ENCODE measurements at places on chromosomes 16 and 17. TPM values are rescaled to one million over a fixed set of nuclear protein-coding genes. Genes with fewer than 3 reads are reported as not detected.

DNA sequence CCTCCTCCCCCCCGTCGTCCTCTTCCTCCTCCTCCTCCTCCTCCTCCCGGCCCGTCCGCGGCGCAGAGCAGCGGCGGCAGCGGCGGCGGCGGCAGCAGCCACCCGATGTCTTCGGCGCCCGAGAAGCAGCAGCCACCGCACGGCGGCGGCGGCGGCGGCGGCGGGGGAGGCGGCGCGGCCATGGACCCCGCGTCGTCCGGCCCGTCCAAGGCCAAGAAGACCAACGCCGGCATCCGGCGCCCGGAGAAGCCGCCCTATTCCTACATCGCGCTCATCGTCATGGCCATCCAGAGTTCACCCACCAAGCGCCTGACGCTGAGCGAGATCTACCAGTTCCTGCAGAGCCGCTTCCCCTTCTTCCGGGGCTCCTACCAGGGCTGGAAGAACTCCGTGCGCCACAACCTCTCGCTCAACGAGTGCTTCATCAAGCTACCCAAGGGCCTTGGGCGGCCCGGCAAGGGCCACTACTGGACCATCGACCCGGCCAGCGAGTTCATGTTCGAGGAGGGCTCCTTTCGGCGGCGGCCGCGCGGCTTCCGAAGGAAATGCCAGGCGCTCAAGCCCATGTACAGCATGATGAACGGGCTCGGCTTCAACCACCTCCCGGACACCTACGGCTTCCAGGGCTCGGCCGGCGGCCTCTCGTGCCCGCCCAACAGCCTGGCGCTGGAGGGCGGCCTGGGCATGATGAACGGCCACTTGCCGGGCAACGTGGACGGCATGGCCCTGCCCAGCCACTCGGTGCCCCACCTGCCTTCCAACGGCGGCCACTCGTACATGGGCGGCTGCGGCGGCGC is at the start of gene FOXF1:
FOXF1 (plus strand) TSS at position 63 of the 797 bp plus-strand sequence; CDS start at position 106, 43 bp downstream.
- DNase-seq, result peak; percentile 45

DNA sequence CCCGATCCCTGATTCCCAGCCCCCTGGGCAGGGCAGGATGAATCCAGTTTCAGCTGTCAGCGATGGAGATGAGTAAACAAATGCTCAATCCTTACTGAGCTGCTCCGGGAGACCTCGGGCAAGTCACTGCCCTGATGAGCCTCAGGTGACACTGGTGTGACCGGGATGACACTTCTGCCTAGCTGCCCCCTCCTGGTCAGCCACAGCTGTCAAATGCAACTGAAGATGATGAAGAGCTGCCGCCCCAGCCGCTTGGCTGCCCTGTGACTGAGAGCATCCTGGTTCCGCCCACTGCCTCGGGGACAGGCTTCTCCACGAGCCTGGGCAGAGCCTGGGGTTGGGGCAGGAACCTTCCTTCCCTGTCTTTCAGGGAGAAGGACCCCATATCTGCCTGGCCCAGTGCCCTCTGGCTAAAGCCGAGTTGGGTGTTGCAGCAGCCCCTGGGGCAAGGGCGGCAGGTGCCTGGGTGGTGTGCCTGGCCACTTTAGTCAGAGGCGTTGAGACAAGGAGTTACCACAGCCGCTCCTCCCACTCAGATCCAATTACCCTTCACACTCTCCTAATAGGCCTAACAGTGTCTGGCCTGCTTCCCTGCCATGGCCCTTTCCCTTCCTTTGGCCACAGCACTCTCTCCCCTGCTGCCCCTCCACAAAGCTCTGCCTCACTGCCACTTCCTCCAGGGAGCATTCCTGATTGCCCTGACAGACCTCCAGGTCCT is 5.5 kb downstream of the CCL17 start:
- no peak for DNase-seq

DNA sequence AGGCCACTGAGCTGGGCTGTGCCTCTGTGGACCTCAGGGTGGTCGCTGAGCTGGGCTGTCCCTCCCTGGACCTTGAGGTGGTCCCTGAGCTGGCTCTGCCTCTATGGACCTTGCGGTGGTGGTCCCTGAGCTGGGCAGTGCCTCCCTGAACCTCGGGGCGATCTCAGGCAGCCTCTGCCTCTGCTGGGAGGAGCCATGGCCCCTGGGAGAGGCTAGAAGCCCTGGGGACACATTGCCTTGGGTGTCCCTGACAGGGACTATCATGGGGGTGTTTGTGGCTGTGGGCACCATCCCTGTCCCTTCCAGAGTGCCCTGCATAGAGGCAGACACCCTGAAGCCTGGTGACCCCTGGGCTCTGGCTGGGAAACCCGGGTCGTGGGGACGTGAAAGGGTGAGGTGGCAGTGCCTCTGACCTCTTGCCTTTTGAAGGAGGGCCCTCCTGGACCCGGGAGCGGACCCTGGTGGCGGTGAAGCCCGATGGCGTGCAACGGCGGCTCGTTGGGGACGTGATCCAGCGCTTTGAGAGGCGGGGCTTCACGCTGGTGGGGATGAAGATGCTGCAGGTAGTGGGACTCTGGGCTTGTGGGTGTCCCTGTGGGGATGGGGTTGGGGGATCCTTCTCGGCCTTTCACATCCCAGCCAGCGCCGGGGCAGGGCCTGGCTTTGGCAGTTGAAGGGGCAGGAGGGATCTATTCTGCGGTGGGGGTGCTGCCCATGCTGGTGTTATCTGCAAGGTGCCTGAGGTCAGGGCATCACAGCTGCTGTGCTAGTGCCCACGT is 1.8 kb downstream of the NME4 start:
- DNase-seq, result no peak

DNA sequence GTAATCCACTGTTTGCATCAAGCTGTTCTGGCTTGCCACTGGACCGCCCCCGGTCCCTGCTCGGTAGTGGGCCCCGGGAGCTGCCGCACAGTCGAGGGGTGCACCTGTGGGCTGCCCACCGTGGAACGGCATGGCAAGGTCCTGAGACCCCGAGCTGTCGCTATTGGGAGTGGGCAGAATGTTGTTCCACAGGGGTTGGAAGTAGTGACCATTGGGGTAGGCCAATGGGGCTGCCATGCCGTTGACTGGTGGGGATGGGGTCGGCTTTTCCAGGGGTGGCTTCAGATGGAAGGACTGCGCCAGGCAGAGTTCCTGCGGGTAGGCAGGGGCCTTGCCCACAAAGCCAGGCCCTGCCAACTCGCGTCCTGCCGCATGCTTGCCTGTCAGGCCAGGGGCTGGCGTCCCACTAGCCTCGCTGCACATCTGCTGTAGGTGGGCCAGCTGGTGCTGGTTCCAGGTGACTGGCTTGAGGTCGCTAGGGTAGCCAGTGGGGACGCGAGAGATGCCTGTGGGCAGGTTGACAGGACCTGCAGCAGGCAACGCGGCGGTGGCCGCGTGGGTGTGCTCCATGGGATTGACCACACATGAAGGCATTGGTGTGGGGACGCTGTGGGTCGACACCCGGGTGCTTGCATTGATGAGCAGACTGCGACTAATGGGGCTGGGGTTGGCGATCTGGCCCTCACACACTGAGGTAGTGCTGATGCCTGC is 14.8 kb downstream of the TRAF4 start:
- no peak for DNase-seq

DNA sequence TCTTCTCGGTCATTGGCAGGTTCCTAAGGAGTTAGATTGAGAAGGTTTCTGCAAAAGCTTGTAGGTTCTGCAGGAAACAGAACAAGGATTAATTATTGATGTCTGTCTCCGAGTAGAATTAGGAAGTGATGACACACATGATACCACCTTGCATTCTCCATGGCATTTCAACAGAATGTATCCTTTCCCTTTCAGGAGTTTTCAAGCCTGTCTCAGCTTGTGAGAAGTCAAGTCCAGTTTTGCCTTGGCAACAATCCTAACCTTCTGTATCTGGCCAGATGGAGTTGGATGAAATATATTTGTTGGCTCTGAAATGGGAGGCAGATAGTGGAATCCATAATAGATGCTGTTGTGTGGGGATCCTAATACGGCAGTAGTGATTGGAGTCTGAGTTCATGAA is 235.5 kb downstream of the SHISA9 start:
- DNase-seq, result no peak

DNA sequence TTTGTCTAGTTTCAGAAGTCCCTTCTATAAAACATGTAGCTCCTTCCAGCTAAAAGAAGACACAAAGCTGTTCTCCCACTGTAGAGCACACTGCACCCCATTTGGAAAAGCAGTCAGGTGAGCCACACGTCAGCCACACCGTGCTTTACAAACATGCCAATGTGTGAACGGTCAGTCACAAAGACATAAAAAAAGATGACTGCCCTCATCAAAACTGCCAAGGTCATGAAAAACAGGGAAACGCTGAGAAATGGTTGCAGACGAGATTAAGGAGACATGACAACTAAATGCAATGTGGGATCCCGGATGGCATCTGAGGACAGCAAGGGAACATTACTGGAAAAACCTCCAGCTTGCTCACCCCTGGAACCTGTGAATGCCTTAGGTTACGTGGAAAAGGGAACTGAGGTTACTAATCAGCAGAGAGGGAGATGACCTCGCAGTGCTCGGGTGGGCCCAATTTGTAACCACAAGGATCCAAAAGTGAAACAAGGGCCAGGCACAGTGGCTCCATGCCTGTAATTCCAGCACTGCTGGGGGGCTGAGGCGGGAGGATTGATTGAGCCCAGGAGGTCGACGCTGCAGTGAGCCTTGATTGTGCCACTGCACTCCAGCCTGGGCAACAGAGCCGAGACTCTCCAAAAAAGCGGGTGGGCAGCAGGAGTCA is 8.1 kb downstream of the ANKRD11 start:
- DNase-seq, result no peak

DNA sequence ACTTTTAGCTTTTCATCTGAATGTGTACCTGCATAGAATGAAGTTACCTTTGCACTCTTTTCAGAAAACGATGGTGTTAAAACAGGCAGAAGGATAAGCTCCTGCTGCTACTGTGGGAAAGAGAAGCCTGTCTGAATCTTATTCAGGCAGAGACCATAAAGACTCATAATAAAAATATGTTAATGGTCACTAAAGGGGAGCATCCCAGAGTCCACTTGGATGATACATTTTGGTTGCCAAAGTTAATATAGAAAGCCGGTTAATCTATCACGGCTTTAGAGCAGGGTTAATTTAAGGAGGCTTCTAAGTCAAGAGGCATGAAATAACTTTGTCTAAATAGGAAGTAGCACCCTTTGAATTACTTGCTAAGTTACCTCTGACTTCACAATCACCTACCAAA is 2.9 kb downstream of the MARCHF10 start:
- no peak for DNase-seq

- no peak for DNase-seq
Measured at GRCh38 chr17:82007228-82007494, 15.5 kb downstream of the CENPX start.

GRCh38 chr17:7732981-7733539 is 15.5 kb downstream of the DNAH2 start:
- no peak for DNase-seq

- no peak for DNase-seq
Measured at GRCh38 chr17:36975922-36976515, 27.3 kb downstream of the AATF start.

GRCh38 chr17:31328160-31328535 is 6.7 kb upstream of the EVI2A start:
- no peak for DNase-seq

- DNase-seq, result no peak
Measured at GRCh38 chr17:43655693-43656255, 5.9 kb downstream of the MEOX1 start.

- no peak for DNase-seq
Measured at GRCh38 chr17:75553295-75554110, 28.0 kb downstream of the LLGL2 start.

GRCh38 chr17:61237275-61237674 is 162.4 kb upstream of the TBX2 start:
- DNase-seq, result no peak

DNA sequence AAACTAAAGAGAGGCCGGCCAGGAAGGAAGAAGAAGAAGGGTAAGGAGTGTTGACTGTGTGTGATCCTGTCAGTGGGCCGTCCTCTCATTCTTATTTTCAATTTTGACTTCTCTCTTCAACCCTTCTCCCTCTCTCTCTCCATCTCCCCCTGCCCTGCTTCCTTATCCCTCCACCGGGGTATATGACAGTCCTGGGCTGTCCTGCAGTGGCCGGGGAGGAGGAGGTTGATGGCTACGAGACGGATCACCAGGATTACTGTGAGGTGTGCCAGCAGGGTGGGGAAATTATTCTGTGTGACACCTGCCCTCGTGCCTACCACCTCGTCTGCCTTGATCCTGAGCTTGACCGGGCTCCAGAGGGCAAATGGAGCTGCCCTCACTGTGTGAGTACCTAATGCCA is 5.6 kb downstream of the CHD3 start:
- no peak for DNase-seq

GRCh38 chr17:37026531-37026869 is 77.7 kb downstream of the AATF start:
- DNase-seq, result no peak

DNA sequence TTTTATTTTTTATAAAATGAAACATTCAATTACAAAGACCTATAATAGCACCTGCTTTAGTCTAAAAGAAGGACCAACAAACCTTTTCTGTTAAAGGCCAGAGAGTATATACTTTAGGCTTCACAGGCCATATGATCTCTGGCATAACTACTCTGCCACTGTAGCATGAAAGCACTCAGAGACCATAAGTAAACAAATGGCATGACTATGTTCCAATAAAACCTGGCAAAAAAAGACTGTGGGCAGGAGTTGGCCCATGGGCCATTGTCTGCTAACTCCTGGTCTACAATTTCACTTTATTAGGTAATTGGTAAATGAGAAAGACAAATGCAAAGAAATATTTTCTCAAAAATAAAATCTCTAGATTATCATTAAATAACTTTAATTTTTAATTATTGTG is 14.9 kb downstream of the CEP112 start:
- no peak for DNase-seq

GRCh38 chr17:1961189-1961588 is 63.9 kb downstream of the RTN4RL1 start:
- no peak for DNase-seq

GRCh38 chr17:4573669-4574068 is 10.7 kb upstream of the SMTNL2 start:
- no peak for DNase-seq

GRCh38 chr17:67647482-67647881 is 70.3 kb upstream of the NOL11 start:
- DNase-seq, result no peak

DNA sequence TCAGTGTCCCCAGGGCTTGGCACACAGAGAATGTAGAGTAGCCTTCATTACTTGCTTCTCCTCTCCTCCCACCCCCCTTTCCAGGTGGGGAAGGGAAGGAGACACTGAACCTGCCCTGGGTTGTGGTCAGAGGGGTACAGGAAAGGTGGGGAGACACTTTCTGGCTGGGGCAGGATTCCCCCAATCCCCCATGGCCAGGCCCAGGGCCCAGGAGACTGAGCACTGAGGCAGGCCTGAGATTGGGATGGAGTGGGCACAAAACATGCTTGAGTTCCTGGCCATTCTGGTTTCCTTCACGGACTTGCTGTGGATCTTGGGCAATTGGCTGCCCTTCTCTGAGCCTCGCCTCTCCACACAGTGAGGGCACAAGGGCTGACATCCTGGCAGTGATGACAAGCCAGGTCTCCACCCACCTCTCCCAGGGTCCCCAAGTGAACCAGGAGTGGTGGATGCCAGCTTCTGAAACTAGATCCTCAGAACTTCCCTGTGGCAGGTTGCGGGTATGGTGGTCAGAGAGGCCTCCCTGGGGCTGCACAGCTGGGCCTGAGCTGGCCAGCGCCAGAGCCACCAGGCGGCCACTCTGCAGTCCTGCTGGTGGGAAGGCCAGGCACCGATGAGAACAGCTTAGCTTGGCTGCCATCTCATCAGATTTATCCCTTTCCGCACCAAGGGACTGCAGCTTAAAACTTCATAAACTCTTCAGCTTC is 9.3 kb downstream of the ZNF629 start:
- no peak for DNase-seq

The KRT28 gene
- not detected for total RNA-seq

The NPIPA3 gene
- total RNA-seq, result 3.2 TPM

The NACA2 gene
- total RNA-seq, result not detected

The GINS2 gene
- 2.4 TPM for total RNA-seq

The TMEM235 gene
- total RNA-seq, result not detected

The GPR142 gene
- total RNA-seq, result 0.15 TPM

Data from left cardiac atrium (tissue), 4 donors.